ENCODE measurements at places on chromosomes 5 and 9.

- DNase-seq: no peak
Observed at GRCh38 chr9:126614088-126614454, 343 bp downstream of the LMX1B start.

GRCh38 chr5:127040796-127041520 lies 10.6 kb upstream of the MARCHF3 start:
- no peak for DNase-seq

DNA sequence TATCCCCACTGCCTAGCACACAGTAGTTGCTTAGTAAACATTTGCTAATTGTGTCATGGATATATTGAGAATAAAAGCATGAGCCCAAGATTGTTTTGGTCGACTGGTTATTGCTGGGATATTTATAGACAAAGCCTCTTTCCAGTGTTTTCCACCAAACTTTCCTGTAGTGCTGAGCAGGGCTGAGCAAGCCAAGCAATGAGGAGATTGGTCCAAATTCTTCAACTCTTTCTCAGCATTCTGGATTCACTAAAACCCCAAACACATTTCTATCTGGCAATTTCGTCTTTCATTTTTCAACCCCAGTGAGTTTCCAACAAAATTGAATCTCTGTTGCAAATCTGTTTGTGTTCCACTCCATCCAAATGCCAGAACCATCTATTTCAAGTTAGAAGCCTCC lies 31.9 kb upstream of the TARS1 start:
- no peak for DNase-seq

DNA sequence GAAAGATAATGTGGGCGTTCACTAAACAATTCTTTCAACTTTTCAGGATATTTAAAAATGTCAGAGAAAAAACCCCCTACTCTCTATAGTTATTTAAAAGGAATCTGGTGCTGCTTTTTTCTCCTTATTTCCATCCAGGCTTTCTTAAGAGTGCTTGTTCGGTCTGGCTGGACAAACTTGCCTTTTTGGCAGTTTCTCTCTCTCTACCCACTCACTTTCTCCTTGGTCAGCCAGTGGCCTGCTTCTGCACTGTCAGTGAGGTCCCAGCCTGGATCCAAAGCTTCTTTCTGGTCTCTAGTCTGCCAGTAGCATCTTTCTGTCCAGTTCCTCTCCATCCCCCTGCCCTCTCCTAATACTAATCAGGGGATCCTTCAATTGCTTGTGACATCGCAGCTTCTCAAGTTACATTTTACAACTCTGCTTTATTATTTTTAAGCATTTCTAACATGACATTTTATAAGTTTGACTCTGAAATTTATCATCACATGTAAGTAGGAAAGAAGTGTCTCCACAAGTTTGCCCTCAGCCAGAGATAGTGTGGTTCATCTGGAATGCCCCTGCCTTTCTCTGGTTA lies 50.4 kb downstream of the PIK3R1 start:
- DNase-seq: no peak

Data from T-helper 2 cell (primary cell).